Fibroblast of skin of left biceps (primary cell): ENCODE measurements at places on chromosomes 5 and 9.

GRCh38 chr5:125367702-125368101, 621.3 kb upstream of the ZNF608 start:
- DNase-seq: no peak

DNA sequence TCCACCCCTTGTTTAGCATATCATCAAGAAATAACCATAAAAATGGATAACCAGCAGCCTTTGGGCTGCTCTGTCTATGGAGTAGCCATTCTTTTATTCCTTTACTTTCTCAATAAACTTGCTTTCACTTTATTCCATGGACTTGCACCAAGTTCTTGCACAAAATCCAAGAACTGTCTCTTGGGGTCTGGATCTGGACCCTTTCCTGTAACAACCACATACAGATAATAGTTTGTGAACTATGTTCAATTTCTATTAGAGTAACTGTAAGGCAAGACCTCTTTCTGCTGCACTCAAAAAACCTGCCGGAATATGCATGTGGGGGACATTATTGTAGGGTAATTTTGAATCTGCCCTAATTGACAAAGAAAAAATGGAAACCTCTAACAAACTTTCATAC, 66.9 kb upstream of the TMEM215 start:
- no peak for DNase-seq

DNA sequence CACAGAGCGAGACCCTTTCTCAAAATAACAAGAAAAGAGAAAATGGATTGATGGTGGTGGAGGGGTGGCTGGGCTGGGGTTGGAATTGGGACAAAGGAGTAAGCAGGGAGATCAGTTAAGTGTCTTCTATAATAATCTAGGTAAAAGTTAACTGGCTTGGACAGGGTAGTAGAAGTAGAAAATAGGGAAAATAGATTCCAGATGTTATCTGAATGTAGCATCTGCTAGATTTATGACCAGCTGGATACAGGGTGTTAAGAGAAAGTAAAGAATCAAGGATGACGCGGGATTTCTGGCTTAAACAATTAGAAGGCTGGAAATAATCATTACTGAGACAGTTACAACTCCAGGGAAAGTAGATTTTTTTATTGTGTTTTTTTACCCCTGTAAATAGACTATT, 13.0 kb downstream of the PPP6C start:
- DNase-seq: peak; percentile 51

- no peak for DNase-seq
These were observed 28.4 kb upstream of the TRIO start for GRCh38 chr5:14114615-14115251.

DNA sequence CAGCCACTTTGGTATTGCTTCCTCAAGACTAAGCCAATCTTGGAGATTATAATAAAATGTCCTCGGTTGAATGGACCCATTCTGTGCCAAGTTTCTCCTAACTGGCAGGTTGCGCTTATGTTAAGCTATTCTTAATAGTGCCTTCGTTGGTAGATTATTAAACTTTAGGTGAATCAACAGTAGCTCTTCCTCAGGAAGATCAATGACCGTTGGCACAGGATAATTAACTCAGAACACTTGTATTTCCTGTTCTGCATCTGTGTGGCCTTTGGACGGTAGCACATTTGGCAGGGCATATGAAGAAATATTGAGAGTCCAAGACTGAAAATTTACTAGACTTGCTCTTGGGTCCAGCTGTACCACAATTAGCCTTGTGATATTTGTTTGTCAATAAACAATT, 402.9 kb downstream of the MLLT3 start:
- no peak for DNase-seq

DNA sequence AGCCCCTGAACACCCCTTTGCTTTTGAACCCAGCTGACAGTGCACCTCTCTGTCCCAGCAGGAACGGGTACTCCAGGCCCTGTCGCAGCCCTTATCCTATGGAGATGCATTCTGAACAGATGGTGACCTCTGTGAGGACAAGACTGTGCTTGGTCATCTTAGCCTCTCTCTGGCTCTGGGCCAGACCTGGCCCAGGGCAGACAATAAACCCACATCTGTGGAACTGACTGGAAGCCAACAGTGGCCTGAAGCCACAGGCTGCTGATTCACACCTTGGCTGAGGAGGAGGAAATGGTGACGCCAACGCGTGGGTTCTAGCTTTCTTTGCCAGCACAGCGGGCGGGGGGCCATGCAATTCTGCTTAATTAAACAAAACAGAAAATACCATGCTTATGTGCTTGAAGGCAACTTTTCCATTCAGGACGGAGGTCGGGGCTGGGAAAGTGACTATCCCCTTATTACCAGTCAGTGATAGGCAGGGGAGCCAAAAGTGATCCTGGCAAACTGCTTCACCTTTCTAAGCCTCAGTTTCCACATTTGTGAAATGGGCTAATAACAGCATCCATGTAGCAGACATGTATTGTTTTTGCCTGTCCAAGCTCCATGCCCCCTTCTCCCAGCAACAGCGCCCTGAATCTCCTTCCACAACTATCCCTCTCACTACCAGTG, 10.8 kb downstream of the SH3PXD2B start:
- DNase-seq: peak; percentile 67

DNA sequence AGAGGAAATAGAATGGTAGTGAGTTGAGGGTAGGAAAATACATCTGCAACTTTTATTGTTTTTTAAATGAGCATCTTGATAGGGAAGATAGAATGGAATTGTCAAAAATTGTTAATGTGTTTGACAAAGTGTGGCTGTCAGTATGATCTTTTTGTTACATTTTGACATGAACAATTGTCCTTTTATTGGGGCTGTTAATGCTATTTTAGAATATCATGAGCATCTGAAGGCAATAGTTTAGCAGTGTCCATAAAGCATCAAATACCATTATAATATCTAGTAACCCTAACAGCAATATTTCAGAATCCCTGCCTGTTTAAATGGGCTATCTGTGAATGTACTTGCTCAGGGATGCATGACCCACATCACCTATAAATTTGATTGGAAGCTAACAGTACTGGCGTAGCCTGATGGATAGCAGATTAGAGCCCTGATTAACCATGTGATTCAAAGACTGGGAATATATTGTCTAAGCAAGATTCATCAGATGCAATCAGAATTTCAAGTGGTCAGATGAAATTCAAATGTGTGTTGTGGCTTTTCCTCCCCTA, 37.8 kb downstream of the TLE4 start:
- DNase-seq: no peak

DNA sequence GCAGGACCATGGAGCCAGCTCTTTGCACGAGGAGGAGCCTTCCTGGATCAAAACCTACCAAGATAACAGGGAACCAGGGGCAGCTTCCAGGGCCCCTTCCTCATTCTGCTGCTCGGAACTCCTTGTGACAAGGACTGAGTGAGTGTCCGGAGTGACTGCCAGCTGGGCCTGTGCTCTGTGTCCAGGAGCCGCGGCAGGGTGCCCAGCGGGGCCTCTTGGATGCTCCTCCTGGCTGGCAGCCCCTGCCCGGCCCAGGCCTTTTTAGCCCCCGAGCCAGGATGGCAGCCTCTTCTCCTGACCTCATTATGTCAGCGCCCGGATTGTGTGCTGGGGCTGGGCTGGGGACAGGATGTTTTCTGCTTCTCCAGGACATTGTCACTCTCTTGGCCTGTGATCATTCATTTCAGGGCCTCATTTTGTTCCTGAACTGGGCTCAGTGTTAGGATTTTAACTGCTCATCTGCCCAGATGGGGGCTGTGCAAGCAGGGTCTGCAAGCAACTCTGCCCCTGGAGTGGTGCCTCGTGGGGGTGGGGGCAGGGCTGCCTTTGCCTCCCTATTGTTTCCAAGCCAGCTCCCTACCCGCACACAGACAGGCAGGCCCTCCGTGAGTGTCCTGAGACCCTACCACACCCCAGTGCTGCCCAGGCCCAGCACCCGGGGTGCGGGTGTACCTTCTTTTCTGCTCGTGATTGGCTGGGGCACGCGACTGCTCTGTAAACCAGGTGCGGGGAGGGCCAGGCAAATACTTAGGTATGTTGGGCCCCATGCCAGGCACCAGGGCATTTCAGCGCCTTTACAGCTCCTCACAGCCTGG, 161.6 kb downstream of the COL23A1 start:
- DNase-seq: no peak

GRCh38 chr5:36406023-36406422, 104.3 kb upstream of the RANBP3L start:
- no peak for DNase-seq

DNA sequence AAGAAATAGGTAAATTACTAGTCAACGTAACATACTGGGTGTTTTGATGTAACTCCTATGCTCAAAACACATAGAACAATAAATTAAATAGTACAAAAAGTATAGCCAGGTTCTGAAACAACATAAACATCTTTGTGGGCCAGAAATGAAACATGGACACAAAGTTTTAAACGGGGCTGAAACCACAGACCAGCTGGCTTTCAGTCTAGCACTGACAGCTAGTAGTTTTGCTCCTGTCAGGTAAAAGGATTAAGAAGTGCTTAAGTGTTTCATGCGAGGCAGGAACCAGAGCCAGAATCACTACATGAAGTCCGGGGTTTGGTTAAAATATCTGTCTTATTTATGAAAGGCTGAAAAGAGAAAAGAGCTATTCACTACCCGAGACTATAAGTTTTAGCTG, 19.5 kb downstream of the DCAF10 start:
- DNase-seq: no peak

GRCh38 chr5:151496041-151496484, 48.7 kb downstream of the SLC36A1 start:
- DNase-seq: no peak

DNA sequence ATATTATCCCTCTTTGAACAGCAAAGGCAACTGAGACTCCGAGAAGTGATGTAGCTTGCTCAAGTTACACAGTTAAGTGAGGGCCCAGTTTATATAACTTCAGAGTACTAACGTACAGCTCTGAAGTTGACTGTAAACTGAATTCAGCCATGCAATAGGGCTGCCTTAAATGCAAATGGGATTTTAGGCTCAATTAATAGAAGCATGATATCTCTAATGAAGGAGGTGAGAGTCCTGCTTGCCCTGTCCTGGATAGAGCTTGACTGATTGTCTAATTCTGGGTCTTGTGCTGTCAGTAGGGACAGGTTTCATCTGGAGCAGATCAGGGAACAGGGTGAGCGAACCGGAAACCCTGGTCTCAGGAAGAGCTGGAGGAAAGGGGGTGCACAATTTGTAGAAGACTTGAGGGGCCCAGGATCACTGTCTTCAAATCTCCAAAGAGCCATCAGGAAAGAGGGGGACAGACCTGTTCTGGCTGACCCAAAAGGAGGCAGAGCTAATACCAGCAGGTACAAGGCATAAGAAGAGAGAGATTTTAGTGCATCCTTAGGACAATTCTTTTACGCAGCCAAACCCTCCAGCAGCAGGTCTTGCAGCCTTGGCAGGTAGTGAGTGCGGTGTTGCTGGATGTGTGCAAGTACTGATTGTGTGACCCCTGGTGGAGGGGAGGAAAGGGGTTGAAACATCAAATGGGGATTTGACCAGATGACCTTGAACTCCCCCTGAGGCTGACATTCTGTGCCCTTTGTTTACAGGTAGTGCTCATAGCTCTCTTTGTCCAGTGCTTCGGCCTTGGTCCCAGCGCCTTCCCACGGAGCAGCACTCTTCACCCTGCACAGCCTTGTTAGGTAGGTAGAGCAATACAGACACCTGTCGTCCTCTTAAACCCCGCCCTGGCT, 13.0 kb downstream of the GSN start:
- no peak for DNase-seq

DNA sequence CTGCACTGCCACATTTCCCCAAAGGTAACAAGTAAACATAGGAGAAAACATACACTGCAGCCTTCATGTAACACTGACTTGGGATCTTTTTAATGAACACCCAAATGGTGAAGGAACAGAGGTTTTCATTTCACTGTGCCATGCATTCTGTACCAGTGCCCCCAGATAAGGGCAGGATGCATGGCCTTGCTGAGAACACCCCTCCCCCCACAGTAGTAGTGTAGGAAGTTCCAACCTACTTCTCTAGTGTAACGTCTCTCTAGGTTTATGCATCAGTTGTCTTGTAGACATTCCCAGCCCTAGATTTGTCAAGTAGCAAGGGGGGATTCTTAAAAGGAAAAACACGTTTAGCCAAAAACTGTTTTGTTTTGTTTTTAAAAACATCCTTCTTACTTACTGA, 29.9 kb downstream of the MAP3K1 start:
- DNase-seq: no peak

GRCh38 chr5:14741131-14741530, 76.6 kb downstream of the OTULIN start:
- DNase-seq: no peak

GRCh38 chr5:40401284-40402006, 278.3 kb upstream of the PTGER4 start:
- DNase-seq: no peak

GRCh38 chr5:149453618-149454415, 74.7 kb upstream of the IL17B start:
- DNase-seq: no peak

GRCh38 chr9:128190013-128190412, 1.4 kb downstream of the CIZ1 start:
- DNase-seq: no peak

DNA sequence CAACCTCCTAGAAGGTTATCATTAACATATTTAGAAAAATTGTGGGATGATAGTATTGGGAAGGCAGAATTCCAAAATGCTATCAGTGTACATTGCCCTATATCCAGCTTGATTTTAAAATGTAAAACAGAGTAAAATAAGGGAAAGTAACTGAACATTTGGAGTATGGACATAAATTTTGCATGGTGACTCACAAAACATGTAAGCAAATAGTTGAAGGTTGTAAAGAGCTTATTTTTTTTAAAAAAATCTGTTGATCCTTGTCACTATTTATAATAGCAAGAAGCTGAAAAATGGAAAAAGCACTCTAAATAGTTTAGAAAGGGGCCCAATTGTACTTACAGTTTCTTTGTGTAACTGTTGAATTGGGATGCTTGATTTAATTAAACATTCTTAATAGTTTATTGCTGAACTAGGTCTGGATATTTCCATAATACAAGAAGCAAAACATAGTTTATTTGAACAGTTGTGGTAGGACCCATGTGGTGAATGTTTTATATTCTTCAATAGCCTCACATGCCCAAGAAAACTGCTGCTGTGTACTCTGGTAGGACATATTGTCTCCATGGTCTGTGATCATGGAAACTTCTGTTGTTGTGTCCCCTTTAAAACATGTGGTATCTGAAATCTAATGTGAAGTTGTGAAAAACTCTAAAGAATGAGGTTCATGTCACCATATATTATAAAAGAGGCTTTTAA, 82.4 kb downstream of the NNT start:
- no peak for DNase-seq

DNA sequence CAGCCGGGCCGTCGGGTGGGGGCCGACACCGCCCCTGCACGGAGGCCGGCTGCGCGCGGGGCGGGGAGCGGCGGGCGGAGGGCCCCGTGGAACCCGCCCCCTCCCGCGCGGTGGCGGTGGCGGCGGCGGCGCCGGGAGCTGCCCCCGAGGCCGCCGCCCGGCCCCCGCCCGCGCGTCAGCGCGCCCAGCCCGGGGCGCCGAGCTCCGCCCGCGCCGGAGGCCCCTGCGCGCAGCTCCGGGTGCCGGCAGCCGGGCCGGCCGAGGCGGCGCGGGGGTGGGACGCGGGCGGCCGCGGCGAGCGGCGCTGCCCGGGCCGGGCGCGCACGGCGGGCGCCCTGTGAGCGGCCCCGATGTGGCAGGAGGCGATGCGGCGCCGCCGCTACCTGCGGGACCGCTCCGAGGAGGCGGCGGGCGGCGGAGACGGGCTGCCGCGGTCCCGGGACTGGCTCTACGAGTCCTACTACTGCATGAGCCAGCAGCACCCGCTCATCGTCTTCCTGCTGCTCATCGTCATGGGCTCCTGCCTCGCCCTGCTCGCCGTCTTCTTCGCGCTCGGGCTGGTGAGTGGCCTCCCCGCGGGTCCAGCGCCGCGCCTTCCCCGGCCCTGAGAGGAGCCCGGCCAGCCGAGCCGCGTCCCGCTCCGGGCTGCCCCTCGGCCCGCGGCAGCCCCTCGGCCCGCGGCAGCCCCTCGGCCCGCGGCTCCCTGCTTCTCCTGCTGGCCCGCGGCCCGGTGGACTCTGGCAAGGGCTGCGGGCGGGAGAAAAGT, at the start of gene ADCY2:
ADCY2 (plus strand) TSS at position 192 of the 766 bp plus-strand sequence; CDS start at position 351, 159 bp downstream.
- no peak for DNase-seq
